Stimulated activated CD4-positive, alpha-beta T cell treated with anti-CD3 and anti-CD28 coated beads, TNF-alpha, amount 100 ng/mL, for 24 hours (primary cell): ENCODE measurements at places on chromosomes 2 and 18.

GRCh38 chr2:69217333-69218080, 169.5 kb downstream of the GFPT1 start:
- no peak for DNase-seq

DNA sequence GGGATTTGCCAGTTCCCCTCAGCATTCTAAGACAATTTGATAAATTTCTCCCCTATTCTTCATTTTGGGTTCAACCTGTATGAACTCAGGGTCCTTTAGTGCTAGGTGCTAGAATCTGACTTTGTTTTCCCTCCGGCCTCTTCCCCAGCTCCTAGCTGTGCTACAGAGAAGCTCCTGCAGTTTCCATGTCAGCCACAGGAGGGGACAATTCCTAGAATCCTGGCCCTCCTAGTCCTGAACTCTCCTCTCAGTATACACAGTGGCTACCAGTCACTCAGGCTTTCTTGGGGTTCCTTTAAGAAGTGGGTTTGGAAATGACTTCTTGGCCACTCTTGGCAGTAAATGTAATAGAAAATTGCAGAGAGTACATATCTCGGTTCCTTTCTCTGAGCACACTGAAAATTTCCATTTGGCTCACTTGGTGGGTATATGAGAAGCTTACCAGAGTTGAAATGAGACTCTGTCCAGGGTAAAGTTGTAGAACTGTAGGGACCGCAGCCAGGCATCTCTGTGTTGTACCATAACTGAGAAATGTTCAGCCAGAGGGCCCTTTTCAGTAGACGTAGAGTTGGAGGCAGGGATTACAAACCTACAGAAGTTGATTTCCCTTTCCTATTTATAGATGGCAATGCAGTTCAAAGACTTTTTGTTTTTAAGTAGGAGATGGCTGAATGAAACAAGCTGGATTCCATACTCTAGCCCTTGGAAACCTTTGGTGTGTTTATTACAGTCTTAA, 5.0 kb upstream of the CHST10 start:
- no peak for DNase-seq

- DNase-seq = no peak
Observed at GRCh38 chr2:44778221-44778654, 163.3 kb upstream of the SIX3 start.

DNA sequence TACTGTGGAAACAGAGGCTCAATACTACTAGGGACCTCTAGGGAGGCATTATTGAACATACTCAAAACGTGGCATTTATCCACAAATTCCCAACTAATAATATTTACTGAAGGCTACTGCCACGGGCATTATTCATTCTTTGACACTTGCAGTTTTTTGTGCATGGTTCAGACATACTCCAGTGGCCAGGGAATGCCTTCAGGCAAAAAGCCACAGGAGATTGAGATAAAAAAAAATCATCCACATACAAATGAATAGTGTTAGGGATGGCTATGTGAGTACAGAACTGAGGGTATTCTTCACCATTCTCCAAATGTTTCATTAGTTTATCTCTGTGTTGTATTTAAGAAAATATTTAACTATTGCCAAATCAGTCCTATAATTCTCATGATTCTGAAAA, 974.9 kb upstream of the PIK3C3 start:
- no peak for DNase-seq

DNA sequence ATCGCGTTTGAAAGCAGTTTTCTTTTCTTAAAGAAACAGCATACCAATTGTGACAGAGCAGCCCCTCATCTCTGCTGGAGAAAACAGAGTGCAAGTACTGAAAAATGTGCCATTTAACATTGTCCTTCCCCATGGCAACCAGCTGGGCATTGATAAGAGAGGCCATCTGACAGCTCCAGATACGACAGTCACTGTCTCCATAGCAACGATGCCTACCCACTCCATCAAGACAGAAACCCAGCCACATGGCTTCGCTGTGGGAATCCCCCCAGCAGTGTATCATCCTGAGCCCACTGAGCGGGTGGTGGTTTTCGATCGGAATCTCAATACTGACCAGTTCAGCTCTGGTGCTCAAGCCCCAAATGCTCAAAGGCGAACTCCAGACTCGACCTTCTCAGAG, 9.5 kb downstream of the GRHL1 start:
- no peak for DNase-seq

- no peak for DNase-seq
Observed at GRCh38 chr2:45256173-45256866, 247.1 kb upstream of the SIX2 start.

DNA sequence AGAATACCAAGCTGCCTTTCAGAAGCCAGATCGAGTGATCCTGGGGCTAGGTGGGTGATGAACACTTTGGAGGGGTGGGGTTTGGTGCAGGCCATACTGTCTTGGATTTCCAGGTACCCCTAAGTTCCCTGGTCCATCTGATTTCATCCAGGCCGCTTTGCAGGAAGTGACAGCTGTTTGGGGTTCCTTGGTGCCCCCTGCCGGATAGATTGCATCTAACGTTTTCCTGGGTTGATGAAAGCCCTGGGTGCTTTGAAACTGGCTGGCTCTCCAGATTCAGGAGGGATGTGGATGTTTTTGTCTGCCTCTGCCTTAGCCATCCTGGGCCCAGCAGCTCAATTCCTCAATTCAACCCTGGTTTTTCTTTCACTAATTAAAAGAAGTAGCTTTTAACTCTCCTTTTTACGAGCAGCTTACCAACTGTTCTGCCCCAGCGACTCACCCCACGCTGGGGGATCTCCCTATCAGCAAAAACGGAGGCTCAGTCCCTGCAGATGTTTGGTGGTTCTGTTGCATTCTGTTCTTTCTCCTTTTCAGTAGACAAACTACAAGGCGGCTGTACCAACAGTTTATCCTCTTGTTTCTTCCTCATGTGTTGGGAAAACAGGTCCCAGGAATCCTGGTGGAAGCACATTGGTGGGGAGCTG, 37.1 kb downstream of the ARHGEF4 start:
- DNase-seq = peak; percentile 68

DNA sequence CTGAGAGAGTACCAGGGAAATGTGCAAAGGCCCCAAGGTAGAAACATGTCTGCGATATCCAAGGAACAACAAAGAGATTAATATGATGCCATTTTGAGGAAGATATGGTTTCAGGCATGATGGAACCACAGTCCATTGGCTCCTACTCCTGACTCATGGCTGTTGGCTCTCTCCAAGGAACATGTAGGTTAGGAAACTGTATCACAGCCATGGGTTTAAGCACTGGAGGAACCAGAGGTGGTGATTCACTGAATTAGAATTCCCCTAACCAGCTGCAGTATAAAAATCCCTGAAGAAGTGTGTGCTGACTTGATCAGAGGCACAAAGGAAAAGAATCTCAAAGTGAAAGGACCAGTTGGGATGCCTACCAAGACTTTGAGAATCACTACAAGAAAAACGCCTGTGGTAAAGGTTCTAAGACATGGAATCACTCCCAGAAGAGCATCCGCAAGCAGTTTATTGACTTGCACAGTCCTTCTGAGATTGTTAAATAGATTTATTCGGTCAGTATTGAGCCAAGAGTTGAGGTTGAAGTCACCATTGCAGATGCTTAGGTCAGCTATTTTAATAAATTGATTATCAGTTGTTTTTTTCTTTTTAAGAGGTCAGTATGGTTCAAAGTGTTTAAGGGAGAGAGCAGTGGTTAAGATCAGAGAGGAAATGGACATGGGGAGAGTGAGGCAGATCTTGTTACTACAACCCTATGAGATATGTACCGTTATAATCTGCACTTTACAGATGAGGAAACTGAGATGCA, 110.7 kb upstream of the OTX1 start:
- no peak for DNase-seq

- DNase-seq = no peak
Observed at GRCh38 chr18:71797554-71797953, 746.6 kb downstream of the CBLN2 start.

- DNase-seq = no peak
Observed at GRCh38 chr2:235283246-235283645, 210.6 kb upstream of the AGAP1 start.

DNA sequence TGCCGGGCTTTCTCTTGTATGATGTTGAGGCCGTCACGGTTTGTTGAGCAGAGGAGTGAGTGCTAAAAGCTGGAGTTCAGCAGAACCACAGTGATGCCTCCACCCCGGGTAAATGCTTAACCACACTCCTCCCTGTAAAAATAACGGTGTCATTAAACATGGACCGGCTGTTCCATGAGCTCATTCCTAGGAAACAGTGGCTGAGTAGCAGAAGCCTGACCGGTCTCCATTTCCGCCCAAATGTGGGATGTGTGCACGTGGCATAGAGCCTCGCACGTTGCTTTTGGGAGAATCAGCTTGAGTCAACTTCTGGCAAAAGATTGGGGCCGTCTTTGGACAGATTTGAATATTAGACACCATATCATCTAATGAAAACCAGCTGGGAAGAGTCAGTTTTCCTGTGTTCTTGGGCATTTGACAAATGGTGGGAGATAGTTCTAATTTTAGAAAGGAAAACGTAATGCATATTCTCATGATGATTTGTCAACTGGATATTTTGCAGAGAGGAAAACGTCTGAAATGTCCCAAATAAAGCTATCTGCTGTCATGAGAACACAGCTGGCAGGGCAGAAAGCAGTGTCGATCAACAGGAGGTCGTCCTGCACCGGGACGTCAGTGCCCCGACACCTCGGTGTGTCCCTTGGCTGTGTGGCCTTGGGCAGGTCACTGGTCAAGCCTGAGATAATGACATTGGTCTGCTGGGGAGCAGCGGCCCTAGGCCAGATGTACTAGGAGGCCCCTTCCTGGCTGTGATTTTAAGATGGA, 42.4 kb downstream of the LRRFIP1 start:
- no peak for DNase-seq

DNA sequence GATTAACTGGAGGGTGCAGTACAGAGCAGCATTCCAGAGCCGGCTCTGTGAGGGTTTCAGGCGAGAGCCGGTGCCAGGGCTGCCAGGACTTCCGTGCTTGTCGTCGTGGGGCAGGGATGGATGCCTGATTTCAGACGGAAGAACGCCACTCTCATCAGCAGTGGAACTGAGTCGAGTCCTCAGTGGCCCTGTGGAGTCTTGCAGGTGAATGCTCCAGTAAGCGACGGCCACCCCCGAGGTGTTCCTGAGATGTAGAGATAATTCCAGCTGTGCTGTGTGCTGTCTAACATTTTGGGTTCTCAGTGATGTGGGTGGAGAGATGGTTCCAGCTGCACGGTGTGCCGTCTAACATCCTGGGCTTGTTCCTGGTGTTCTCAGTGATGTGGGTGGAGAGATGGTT, 103.1 kb upstream of the ALKAL2 start:
- DNase-seq = no peak

- DNase-seq = no peak
Observed at GRCh38 chr2:26816893-26817292, 31.0 kb downstream of the CENPA start.

DNA sequence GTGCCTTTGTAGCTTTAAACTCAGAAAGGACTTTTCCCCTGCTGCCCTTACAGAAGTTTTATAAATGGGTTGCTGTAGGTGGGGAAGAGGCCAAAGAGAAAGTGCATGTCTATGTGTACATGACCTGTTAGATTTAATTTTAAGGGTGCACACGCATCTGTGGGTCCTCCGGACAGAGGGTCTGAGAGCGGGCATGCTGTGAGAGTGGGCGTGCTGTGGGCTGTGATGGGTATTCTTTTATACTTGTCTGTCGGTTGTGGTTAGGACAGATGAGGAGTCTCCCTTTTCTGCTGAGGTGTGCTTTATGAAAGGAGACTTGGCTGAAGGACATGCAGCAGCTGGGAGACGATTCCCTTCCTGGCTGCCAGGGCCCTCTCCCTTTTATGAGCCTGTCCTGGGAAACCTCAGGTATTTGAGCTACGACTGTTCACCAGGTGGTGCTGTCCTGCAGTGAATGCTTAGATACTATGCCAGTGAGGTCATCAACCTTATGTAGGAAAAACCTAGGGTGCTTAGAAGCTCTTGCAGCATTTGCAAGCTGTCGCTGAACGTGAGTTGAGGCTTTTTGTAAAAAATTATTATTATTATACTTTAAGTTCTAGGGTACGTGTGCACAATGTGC, 67.5 kb downstream of the TANC1 start:
- DNase-seq = no peak

GRCh38 chr2:119841550-119841949, 81.8 kb downstream of the PTPN4 start:
- no peak for DNase-seq

- no peak for DNase-seq
Observed at GRCh38 chr2:144339048-144339447, 180.9 kb downstream of the ZEB2 start.

GRCh38 chr2:173462892-173463840, 108.5 kb downstream of the CDCA7 start:
- no peak for DNase-seq

DNA sequence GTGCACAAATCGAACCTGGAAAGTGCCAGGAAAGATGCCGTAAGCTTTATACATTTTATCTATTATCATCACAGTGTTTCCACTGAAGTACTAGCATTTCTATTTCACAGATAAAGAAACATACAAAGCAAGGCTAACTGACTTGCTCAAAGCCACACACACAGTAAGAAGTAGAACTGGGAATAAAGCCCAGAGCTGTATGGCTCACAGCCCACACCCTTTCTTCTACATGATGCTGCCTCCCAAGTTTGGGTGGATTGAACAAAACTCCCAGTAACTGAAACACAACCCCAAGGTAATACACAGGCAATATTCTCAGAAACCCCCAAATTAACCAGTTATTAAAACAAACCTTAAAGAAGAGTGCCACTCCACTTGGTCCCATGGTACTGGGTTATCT, 11.2 kb downstream of the SAP130 start:
- no peak for DNase-seq

GRCh38 chr2:28521663-28522062, 25.8 kb downstream of the PLB1 start:
- DNase-seq = no peak

DNA sequence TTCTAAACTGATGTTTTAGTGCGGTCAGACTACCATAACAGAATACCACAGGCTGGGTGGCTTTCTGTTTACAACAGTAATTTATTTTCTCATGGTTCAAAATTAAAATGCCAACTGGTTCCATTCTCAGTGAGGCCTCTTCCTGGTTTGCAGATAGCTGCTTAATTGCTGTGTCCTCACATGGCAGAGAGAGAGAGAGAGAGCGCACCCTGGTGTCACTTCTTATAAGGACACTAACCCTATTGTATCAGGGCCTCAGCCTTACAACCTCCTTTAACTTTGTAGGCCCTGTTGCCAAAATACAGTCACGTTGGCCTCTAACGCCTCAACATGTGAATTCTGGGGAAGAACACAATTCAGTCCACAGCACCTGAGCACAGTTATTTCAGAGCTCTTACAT, 37.5 kb upstream of the ZNF385B start:
- no peak for DNase-seq

- DNase-seq = no peak
Observed at GRCh38 chr2:189369566-189369965, 71.7 kb upstream of the WDR75 start.

- no peak for DNase-seq
Observed at GRCh38 chr2:7411691-7412090, 494.5 kb downstream of the RNF144A start.

- no peak for DNase-seq
Observed at GRCh38 chr2:14256890-14257289, 375.6 kb upstream of the LRATD1 start.
